ENCODE measurements at places on chromosomes 3 and 15.

GRCh38 chr15:99487337-99487730, 78.5 kb upstream of the MEF2A start:
- no peak for DNase-seq

DNA sequence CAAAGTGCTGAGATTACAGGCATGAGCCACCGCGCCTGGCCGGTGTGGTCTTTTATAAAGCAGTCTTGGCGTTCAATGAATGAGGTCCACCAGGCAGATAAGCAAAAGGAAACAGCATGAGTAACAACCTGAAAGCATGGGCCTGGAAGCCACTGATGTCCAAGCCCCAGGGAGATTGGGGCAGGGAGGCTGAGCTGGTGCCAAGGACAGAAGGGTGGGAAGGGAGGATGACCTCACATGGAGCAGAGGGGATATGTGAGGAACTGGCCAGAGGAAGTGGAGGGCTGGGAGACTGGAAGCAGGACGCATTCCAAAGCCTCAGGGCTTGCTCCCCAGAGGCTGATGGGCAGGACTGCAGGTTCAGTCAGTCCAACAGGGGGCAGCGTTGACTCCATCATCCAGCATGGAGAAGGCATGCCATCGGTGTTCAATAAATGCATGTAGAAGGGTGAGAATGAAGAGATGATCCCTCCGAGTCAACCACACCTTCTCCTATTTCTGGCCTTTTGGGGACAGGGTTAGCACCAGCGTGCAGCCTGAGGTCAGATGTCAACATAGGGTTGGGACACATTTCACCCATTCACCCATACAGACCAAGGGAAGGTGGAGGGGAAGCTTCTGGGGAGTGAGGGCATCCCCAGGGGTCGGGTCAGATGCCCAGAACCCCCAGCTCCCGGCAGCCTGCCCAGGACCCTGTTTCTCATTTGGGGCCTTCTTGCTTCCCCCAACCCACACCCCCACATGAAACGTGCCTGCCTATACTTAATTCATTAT, 14.8 kb downstream of the MYL3 start:
- DNase-seq = no peak

DNA sequence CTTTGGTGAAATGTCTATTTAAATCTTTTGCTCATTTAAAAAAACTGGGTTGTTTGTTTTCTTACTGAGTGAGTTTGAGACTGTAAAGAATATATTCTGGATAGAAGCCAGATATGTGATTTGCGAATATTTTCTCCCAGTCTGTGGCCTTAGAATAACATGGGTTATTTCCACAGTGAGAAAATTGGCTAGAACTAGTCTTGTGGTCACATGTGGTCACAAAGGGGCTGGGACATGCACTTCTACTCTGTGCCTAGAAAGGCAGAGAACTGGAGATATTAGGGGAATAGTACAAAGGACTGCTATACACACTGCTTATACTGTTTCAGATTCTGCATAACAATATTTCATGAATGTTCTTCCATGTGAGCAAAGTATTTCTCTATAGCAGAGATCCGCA, 79.9 kb upstream of the RGMA start:
- no peak for DNase-seq

DNA sequence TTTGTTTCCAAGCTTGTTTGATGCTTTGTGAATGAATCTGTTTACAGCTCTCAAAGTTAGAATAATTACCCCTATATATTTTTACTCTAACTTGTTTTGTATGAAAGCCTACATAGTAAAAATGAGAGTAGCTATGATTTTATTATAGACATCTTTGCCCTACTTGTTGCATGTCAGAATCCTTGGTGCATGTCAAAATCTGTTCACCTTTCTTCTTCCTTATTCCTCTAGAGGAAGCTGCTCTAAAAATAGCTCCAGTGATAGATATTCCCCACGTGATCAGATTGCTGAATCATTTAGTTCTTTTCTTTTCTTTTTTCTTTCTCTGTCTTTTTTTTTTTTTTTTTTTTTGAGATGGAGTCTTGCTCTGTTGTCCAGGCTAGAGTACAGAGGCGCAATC, 39.8 kb downstream of the LRRC49 start:
- no peak for DNase-seq

GRCh38 chr3:53604232-53604631, 109.8 kb downstream of the CACNA1D start:
- DNase-seq = no peak

GRCh38 chr3:115912372-115912771, 289.1 kb downstream of the GAP43 start:
- DNase-seq = no peak

DNA sequence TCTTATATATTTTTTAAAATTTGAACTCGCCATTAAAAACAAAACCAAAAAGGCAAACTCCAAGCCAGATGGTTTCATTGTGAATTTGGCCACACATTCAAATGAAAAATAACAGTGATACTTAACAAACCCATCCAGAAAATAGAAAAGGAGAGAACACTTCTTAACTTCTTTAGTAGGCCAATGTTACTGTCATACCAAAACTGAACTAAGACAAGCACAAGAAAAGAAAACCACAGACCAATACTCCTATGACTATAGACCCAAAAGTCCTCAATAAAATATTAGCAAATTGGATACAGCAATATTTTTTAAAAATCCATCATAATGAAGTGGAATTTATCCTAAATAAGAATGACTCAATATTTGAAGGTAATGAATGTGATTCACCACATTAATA, 73.5 kb upstream of the ALDH1A3 start:
- no peak for DNase-seq

DNA sequence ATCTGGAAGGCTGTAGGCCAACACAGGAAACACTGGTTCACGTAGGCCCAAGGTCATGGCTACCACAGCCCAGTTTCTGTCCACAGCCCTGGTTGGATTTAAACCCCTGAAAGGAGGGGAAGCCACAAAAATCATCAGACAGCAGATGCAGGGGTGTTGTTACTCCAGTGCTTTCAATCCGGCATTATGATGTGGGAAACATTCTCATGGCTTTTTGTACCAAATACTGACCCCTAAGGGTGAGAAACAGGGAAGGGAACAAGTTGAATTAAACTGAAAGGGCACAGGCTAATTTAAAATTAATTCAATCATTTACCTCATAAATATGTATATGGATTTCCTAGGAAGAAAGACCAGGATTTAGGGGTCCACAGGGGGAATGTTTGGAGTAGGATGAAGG, 375.6 kb downstream of the CTNNB1 start:
- no peak for DNase-seq

DNA sequence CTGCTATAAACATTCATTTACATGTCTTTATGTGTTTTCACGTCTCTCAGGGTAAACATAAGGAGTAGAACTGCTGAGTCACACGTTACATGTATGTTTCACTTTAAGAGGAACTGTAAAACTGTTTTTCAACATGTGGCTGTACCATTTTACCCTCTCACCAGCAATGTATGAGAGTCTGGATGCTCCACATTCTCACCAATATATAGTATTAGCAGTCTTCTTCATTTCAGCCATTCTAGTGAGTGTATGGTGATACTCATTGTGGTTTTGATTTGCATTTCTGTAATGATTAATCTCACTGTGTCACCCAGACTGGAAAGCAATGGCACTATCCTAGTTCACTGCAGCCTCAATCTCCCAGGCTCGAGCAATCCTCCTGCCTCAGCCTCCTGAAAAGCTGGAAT, 37.1 kb downstream of the PHC3 start:
- DNase-seq = no peak

- no peak for DNase-seq
Observed at GRCh38 chr3:45337839-45338470, 50.4 kb upstream of the LARS2 start.

GRCh38 chr3:22349215-22349851, 598.3 kb upstream of the ZNF385D start:
- no peak for DNase-seq

DNA sequence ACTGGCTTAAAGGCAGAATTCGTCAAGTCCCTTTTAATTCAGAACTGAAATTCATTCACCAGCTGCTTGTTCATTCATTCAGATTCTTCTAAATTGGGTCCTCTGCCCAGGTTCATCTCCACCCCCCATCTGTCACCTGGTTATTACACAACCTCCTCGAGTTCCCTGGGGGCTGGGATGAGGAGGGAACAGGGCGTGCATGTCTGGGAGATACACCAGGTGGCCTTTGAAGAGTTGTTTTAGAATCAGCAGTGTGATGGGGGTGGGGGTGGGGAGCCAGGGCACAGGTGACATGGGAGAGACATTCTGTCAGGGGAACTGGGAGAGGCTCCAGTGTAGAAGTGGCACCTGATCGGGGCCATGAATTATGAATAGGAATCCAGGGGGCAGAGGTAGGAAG, 8.2 kb downstream of the SNX33 start:
- no peak for DNase-seq
